Karpas-422 (cell line): ENCODE measurements at places on chromosomes 3 and 15. TPM values are rescaled to one million over a fixed set of nuclear protein-coding genes. Genes with fewer than 3 reads are reported as not detected.

Gene PCOLCE2
- total RNA-seq, result not detected in 2 replicates

DNA sequence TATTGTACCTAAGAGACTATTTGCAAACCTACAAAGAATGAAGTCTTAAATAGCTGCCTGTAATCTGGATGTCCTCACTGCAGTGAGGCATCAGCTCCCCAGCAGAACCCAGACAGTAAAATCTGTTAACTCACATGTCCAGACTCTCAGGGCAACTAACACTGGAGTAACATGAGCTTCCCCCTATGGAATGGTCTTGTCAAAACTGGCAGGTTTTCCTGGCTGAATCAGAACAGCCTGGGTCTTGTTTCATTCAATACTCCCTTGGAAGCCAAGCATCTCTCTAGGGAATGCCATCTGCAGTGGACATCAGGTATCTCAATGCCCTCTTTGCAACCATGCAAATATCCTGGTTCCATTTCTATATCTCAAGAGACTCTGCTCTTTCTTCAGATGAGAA lies 24.4 kb downstream of the PTPN9 start:
- peak; percentile 59 for DNase-seq

DNA sequence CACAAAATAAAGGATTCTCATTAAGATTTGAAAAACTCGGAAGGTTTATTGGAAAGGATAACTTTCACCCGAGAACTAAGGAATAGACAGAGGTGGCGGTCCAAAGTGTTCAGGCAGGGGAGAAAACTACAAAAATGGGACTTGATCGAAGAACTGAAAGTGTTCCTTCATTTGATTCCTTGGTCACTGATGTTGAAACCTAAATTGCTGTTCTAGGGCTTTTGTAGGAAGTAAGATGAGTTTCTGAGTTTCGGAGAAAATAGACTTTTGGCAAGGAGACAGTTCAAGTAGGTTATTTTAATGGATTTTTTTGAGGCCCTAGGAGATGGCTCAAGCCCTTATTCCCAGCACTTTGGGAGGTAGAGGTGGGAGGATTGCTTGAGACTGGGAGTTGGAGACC lies 1.4 kb downstream of the TRIP4 start:
- DNase-seq, result no peak

DNA sequence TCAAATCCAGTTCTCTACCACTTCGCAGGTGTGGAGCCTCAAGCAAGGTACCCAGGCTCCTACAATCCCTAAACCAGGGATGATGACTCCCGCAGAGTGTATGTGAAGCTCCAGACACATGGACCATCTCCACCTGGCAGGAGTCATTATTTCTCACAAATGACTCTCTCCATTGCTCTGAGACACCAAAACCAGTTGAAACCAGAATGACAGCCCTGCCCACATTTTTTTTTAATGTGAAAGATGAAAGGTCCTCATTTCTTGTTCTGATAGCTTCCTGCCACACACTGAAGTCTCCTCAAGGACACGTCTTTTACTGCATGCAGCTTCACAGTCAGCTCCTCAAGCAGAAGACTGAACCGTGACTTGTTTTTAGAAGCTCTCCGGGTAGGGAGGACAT lies 61.4 kb upstream of the ZBTB38 start:
- DNase-seq, result no peak

DNA sequence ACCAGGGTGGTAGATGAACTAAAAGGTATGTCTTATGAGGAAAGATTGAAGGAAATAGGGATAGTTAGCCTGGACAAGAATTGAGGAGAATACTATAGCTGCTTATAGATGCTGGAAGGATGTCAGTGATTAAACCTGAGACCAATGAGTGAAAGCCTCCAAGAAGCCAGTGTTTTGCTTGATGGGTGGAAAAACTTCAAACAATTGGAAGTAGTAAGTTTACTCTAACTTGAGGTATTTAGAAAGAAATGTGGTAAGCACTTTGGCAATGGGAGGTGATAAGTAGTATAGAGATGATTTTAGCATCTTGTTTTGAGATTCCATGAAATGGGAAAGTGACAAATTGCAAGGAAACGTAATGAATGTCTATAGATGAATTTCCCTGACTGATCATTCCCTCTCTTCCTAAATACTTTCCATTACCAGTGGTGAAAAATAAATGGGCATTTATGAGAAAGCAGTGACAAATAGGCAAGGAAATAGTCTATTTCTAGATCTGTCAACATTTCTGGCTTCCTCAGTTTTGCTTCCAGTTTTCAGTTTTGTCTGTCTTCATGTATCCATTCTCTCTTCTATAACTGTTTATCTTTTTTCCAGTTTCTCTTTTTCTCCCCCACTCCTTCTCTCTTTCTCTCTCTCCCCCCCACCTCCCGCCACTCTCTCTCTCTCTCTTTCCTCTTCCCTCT lies 19.2 kb downstream of the SLC15A2 start:
- no peak for DNase-seq

Gene CPLX3
- total RNA-seq, result 5.2 and 7.3 TPM in 2 replicates

DNA sequence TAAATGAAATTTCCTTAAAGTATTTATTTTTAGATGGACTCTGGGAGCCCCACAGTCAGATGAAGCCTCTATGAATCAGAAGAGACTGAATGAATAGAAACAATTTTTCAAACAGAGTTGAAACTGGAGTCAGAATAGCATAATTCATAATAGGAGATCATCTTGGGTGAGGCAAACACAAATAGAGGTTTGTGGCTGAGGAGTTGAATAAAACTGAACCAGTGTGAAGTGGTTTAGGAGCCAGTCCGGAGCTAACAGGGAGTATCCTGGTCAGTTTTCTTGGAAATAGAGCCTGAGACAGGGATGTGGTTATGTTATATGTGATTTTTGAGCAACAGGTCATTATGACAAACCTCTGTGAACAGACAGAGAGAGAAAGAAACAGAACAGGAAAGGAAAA lies 39.2 kb downstream of the SAMMSON start:
- DNase-seq, result no peak

DNA sequence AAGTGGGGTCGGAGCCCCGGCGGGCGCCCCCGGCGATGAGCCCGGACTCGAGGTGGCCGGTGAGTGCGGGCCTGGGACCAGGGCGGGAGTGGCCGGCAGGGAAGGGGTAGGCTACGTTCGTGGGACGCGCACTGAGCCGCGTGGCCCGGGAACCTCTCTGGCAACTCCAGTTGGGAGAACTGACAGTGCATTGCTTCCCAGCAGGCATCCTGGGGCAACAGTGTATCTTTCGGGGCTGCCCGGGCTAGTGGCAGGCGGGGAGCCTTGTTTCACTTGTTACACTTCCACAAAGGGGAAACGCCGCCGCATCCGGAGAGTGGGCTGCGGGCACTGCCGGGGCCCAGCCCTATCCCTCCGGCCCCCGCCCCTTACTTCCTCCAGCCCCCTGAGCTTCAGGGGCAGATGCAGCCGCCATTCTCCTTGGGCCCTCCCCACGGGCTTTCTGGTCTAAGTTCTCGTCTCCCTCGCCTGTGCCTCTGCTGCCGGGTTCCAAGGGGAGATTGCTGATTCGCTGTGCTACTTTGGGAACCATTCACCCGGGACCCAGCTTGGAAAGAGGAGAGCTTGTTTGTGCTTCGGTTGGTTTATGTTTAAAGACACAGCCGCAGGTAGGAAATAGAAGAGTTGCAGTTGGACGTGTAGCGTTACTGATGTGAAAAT lies 675 bp downstream of the BRPF1 start:
- DNase-seq, result peak; percentile 79

Gene EBLN2
- 5.2 and 7.9 TPM in 2 replicates for total RNA-seq

DNA sequence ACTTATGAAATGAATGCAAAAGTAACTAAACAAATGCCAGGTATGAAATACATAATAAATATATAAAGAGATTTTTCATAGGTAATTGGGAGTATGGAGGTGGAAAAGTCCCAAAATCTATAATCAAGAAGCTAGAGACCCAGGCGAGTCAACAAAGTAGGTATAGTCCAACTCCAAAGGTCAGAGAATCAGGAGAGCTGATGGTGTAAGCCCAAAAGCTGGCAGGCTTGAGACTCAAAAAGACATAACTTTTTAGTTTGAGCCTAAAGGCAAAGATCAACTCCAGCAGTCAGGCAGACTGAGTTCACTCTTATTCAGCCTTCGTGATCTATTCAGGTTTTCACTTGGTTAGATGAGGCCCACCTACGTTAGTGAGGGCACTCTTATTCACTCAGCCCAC lies 157.4 kb upstream of the TMCO5A start:
- no peak for DNase-seq

Gene OCA2
- total RNA-seq, result not detected in 2 replicates

GRCh38 chr15:71934446-71934845 lies 124.1 kb downstream of the NR2E3 start:
- DNase-seq, result no peak

DNA sequence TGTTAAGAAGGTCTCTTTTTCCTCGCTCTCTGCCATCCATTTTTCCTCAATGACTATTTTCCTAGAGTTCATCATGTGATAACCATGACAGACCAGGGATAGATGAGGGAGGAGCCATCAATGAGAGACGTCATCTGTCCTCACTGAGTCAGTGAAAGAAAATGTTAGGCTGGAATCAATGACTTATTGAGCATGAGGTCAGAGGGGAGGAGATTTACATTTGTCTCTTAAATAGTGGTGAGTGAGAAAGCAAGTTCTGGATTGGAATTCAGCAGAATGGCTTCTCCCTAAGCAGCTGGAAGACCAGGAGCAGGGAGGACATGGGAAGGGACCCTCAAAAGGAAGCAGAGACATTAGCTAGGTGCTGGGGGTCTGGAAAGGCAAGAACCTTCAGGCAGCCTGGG lies 28.2 kb upstream of the USP3 start:
- no peak for DNase-seq

- no peak for DNase-seq
Observed at GRCh38 chr3:18648159-18648558, 223.0 kb upstream of the SATB1 start.
